Activated CD8-positive, alpha-beta memory T cell treated with anti-CD3 and anti-CD28 coated beads for 36 hours (primary cell): ENCODE measurements at places on chromosomes 11 and 22. TPM values are rescaled to one million over a fixed set of nuclear protein-coding genes. Genes with fewer than 3 reads are reported as not detected.

The HPX gene
- not detected for total RNA-seq

The LAYN gene
- total RNA-seq = 3.1 TPM

The SSRP1 gene
- 311 TPM for total RNA-seq

The CALCB gene
- 1.6 TPM for total RNA-seq
